ENCODE measurements at places on chromosomes 6 and 20.
A peak's percentile ranks its signal among the peaks of the same experiment; 100 is the strongest.

DNA sequence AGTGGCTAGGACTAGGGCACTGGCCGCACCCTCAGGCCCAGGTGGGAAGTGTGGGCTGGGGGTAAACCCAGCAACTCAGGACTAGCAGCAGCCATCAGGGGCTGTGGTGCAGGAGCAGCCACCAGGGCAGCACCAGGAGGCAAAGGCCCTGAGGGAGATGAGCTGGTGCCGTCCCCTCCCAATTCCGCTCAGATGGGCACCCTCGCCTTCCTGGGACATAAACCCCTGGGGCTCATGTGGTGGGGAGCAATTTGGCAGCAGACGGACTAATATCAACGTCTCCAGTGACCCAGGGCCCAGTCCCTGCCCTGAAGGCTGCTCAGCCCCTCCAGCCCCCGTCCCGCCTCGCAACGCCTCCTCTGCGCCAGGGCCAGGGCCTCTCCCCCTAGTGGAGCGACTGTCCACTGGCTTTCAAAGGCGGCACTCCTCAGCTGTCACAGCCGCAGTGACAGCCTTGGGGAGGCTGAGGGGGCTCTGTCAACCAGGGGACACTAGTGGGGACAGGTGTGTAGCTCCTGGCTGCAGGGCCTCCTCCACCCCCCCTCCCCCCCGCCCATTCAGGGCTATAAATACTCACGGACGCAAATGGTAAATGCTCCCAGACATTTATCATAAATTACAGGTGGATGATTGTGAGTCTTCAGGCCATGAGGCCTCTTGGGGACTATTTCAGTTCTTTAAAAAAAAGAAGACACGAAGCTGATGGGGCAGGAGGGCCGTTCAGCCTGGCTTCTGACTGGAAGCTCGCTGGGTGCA is 349.9 kb downstream of the ZFAND3 start:
- H3K4me1 ChIP-seq, result no peaks in the 10 kb centered on the region
- DNase-seq, result no peak
- no peaks in the 10 kb centered on the region for H3K27me3 ChIP-seq
- no peak overlapping the region for H3K27ac ChIP-seq
- H3K36me3 ChIP-seq, result no peaks in the 10 kb centered on the region

GRCh38 chr20:60246751-60247150 is 288.5 kb downstream of the CDH26 start:
- no peak for DNase-seq
- no peaks in the 10 kb centered on the region for H3K4me1 ChIP-seq
- H3K27ac ChIP-seq, result no peak overlapping the region
- no peaks in the 10 kb centered on the region for H3K27me3 ChIP-seq
- H3K36me3 ChIP-seq, result no peaks in the 10 kb centered on the region

DNA sequence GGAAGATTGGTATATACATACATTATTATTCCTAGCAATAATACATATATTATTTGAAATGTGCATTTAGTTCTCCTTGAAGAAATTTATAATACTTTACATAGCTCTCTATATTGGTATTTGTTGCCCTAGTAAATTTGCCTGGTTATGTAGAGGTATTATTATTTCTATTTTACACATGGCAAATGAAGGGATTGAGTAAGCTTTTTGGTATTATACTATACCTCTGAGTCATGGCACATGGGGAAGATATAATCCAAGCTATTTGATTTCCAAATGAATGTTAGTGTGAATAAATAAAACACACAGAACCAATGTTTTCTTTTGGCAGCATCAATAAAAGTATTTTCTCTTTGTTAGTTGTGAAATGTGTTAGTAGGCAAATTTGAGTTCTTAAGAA is 409.6 kb upstream of the SLC35B3 start:
- no peaks in the 10 kb centered on the region for H3K36me3 ChIP-seq
- H3K27me3 ChIP-seq, result no peaks in the 10 kb centered on the region
- H3K4me3 ChIP-seq, result no peak overlapping the region
- no peaks in the 10 kb centered on the region for H3K4me1 ChIP-seq
- DNase-seq, result no peak
- no peak overlapping the region for H3K27ac ChIP-seq

GRCh38 chr6:3752531-3753227 is 1.2 kb upstream of the PXDC1 start:
- H3K36me3 ChIP-seq, result no peaks in the 10 kb centered on the region
- peak; percentile 28 for DNase-seq
- peaks cover 5% of the 10 kb centered on the region for H3K4me1 ChIP-seq
- peak overlapping the region; percentile 94 for H3K27ac ChIP-seq

DNA sequence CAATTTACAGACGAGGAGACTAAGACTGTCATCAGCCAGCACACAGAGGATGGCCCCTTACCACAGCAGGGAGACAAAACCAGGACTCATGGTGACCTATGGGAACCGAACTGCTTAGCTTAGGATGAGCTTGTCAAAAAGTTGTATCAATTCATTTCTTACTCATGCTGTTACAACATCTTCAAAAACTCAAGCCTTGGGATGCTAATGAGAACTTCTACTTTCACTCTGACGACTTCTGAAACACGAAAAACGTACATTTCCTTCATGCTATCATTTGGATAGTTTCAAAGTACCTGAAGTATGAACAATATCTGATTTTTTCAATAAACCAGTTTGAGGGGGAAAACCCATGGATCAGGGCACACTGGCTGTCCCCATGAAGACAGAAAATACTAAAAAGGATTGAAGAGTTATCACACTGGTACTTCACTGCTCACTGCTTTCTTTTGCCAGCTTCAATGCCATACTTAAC is 31.9 kb downstream of the HIVEP2 start:
- no peaks in the 10 kb centered on the region for H3K27me3 ChIP-seq
- H3K4me1 ChIP-seq, result no peaks in the 10 kb centered on the region
- no peak overlapping the region for H3K27ac ChIP-seq
- DNase-seq, result no peak

DNA sequence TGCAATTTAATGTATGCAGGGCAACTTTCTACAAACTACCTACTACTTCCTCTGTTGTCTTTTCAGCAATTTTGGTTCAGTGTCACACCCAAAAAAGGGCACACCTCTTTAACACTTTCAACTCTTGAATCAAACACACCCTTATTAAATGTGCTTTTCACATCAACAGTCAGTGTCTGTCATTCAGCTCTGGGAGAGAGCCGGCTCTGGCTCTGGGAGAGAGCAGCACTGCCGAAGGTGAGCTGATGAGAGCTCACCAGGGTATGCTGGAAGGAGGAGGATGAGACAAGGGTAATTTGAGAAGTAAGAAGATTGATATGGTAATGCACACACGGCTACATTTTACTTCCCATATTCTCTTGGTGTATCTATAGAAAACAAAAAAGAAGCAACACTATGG is 134.3 kb downstream of the RTN4IP1 start:
- no peak overlapping the region for H3K27ac ChIP-seq
- H3K36me3 ChIP-seq, result no peaks in the 10 kb centered on the region
- no peak overlapping the region for H3K4me3 ChIP-seq
- no peak for DNase-seq
- H3K27me3 ChIP-seq, result no peaks in the 10 kb centered on the region
- H3K4me1 ChIP-seq, result no peaks in the 10 kb centered on the region

DNA sequence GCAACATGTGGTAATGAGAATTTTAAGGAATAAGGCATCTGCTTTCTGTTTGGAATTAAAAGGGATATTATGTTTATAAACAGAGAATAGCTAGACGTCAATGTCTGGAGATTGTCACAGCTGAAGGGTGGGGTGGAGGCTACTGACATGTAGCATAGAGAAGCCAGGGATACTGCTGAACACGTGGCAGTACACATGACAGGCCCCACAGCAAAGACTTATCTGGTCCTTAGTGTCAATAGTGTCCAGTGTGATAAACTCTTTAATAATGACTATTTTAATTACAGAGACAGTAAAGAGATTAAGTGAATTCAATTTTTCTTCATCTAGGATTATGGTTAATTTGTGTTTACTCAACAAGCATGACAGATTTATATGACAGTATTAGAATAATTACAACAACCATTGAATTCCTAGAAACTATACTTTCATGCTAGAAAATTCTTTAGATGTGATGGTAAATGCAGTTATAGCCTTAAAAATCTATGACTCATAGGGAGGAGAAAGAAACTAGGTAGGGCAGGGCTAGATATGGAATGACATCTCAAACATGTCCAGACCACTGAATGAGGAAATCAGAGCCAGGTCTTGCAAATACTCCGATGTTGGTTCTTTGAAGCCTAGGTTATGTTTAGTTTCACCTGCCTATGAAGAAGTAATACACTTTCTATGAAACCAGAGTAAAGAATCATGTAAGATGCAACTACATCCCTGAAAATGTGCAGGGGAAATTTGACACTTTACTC is 399.5 kb downstream of the PHF3 start:
- H3K36me3 ChIP-seq, result no peaks in the 10 kb centered on the region
- no peak for DNase-seq
- H3K4me3 ChIP-seq, result no peak overlapping the region
- H3K4me1 ChIP-seq, result no peaks in the 10 kb centered on the region
- H3K27ac ChIP-seq, result no peak overlapping the region

DNA sequence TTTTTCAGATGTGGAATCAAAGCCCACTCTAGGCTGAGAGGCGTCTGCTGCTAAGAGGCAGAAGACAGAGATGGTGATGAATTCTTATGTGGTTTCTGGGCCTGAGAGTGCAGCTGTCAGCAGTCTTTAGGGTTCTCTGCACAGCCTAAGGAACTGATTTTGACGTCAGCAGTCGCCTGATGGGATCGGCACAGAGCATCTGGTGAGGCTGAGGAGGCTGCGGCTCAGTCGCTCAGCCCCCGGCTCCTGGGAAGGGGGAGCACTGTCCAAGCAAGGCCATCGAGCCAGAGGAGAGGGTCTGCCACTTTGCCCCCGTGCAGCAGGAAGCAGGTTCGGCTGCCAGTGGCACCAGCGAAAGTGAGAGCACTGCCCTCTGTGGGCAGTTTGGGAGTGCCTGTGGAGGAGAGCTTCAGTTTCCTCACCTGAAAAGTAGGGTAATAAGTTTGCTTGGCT is 92.5 kb downstream of the TCP11 start:
- H3K27ac ChIP-seq, result peak overlapping the region; percentile 33
- H3K27me3 ChIP-seq, result no peaks in the 10 kb centered on the region
- H3K4me1 ChIP-seq, result peaks cover 11% of the 10 kb centered on the region
- no peaks in the 10 kb centered on the region for H3K36me3 ChIP-seq
- DNase-seq, result no peak
- H3K4me3 ChIP-seq, result no peak overlapping the region

DNA sequence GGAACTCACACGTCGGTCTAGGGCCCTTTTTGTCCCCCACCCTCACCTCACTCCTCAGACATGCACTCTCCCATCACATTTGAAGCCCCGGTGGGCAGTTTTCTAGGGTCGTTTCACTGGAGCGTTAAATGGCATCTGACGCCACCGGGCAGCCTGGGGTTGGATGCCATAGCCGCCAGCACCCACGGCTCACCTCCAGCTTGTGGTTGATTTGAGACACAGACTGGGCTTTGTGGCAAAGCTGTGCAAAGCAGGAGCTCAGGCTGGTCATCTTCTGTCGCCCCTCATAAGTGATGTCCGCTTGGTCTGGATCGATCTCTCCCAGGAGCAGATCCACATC is 530 bp downstream of the GOPC start:
- peak overlapping the region; percentile 92 for H3K27ac ChIP-seq
- no peaks in the 10 kb centered on the region for H3K4me1 ChIP-seq
- peak; percentile 64 for DNase-seq
- no peaks in the 10 kb centered on the region for H3K27me3 ChIP-seq
- H3K36me3 ChIP-seq, result no peaks in the 10 kb centered on the region

- no peak for DNase-seq
- H3K36me3 ChIP-seq, result no peaks in the 10 kb centered on the region
- H3K27me3 ChIP-seq, result no peaks in the 10 kb centered on the region
- no peaks in the 10 kb centered on the region for H3K4me1 ChIP-seq
- H3K27ac ChIP-seq, result no peak overlapping the region
- no peak overlapping the region for H3K4me3 ChIP-seq
These were observed 132.7 kb upstream of the MAP3K7 start for GRCh38 chr6:90719321-90720195.

DNA sequence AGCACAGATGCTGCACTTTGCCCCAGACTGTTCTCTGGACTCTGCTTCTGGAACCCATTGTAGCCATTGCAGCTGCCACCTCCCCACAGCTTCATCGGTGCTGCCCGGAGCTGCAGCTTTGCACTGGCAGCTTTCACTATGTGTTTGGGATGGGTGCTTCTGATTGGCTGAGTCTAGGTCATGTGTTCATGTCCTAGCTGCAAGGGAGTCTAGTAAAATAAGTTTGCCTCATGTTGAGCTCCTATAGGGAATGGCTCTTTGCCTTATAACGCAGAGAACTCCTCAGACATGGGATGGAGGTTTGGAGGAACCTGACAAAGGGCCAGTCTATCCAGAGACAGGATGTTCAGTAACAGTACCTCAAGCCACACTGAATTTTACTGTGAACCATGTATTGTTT is 268.0 kb downstream of the BMP7 start:
- no peak overlapping the region for H3K4me3 ChIP-seq
- H3K4me1 ChIP-seq, result no peaks in the 10 kb centered on the region
- no peak for DNase-seq
- no peaks in the 10 kb centered on the region for H3K36me3 ChIP-seq

DNA sequence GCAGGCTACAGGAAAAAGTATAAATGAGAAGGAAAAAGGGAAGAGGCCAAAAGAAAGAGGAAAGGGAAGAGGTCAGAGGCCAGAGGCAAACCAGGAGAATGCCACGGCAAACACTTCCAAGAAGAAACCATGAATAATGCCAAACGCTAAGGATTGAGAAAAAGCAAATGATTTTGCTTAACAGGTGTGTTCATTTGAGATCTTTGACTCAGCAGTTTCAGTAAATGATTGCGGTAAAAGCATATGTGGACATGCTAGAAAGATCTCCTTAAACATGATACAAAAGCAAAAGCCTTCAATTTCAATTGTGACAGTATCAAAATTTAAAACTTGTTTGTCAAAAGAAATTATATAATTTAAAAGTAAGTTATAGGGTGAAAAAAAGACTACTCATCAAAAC is 70.6 kb downstream of the UBE3D start:
- H3K27me3 ChIP-seq, result no peaks in the 10 kb centered on the region
- H3K4me1 ChIP-seq, result peaks cover 1% of the 10 kb centered on the region

DNA sequence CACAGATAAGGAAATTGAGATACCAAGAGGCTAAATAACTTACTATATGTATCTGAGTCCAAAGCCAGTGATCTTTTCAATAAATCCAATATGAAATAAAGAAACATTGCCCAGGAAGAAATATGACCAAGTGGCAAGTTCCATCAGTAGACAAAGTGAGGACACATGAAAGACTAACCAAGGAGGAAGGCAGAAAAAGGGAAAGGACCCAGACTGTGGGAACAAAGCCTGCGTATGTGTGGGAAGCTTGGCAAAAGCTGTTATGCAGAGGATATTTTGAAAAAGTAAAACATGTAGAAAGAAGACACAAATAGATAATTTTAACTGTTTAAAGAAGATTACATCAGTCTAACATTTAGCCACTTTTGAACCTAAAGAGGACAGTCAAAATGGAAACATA is 264.4 kb upstream of the PRDM1 start:
- no peaks in the 10 kb centered on the region for H3K27me3 ChIP-seq
- DNase-seq, result no peak
- no peak overlapping the region for H3K27ac ChIP-seq
- H3K4me3 ChIP-seq, result no peak overlapping the region
- H3K36me3 ChIP-seq, result no peaks in the 10 kb centered on the region
- H3K4me1 ChIP-seq, result no peaks in the 10 kb centered on the region

DNA sequence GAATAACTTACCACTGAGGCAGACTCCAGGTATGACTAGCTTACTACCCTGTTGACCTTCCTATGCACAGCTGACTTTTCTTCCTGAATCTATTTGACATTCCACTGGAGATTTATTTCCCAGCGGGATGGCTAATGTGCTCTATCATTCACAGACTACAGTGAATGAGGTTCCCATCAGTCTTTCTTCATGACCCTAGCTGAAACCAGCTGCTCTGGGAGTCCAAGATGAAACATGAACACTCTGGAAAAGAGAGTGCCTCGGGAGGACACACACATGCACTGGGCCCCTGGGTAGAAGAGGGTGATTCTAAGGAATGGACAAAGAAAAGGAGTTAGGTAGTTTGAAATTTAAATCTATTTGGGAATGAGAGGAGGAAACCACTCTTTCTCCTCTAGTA is 82.6 kb upstream of the DST start:
- H3K4me1 ChIP-seq, result peaks cover 4% of the 10 kb centered on the region
- DNase-seq, result no peak
- H3K36me3 ChIP-seq, result no peaks in the 10 kb centered on the region
- H3K4me3 ChIP-seq, result no peak overlapping the region
